ENCODE measurements at places on chromosomes 7 and 10. TPM values are rescaled to one million over a fixed set of nuclear protein-coding genes. Genes with fewer than 3 reads are reported as not detected.

GRCh38 chr7:124033095-124033806 is 384 bp upstream of the TMEM229A start:
- no peak for DNase-seq

- no peak for DNase-seq
Observed at GRCh38 chr10:70119623-70120022, 13.0 kb downstream of the AIFM2 start.

GRCh38 chr10:6133331-6134098 is 44.7 kb downstream of the RBM17 start:
- no peak for DNase-seq

- no peak for DNase-seq
Observed at GRCh38 chr7:69871213-69871885, 273.1 kb downstream of the AUTS2 start.

DNA sequence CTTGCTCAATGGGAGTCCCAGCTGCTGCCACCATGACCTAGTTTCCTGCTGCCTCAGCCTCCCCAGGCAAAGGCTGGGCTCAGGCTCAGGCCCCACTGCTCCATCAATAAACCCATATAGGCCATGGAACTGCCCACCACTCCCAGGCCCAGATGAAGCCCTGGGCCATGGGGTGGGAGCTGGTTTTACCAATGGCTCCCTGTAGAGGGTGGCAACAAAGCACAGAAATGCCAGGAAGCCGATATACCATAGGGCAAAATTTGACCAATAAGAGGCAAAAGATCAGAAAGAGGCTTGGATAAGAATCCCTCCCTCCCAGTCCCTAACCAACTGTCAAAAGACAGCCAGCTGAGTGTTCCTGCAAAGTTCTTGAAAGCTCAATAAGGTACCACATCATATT is 101.8 kb upstream of the DOCK1 start:
- no peak for DNase-seq

GRCh38 chr7:25456467-25457171 is 228.3 kb upstream of the NPVF start:
- no peak for DNase-seq

- DNase-seq, result no peak
Observed at GRCh38 chr10:52210161-52210560, 103.9 kb upstream of the DKK1 start.

The SHTN1 gene
- polyA plus RNA-seq, result 8.8 TPM

The C10orf62 gene
- 0.45 TPM for polyA plus RNA-seq
